ENCODE measurements at places on chromosomes 6 and 20. TPM values are rescaled to one million over a fixed set of nuclear protein-coding genes. Genes with fewer than 3 reads are reported as not detected.

OR5V1 gene
- total RNA-seq = not detected

CLVS2 gene
- total RNA-seq = not detected

ORC3 gene
- 7.9 TPM for total RNA-seq

TAAR9 gene
- not detected for total RNA-seq

TRIM40 gene
- not detected for total RNA-seq

SOX18 gene
- total RNA-seq = 29.6 TPM

SPINT4 gene
- total RNA-seq = not detected

PRSS35 gene
- not detected for total RNA-seq

OR2H1 gene
- not detected for total RNA-seq

IL17F gene
- not detected for total RNA-seq

HLA-A gene
- total RNA-seq = 536 TPM

IFNGR1 gene
- 49.7 TPM for total RNA-seq

ADGRG6 gene
- total RNA-seq = 8.5 TPM

PIGU gene
- total RNA-seq = 5.0 TPM

TNFAIP3 gene
- 2.2 TPM for total RNA-seq

GGTLC1 gene
- total RNA-seq = not detected

GSTA2 gene
- not detected for total RNA-seq

Data from lung microvascular endothelial cell (primary cell).